Renal pelvis (tissue), 12 donors: ENCODE measurements at places on chromosomes 4 and X. TPM values are rescaled to one million over a fixed set of nuclear protein-coding genes. Genes with fewer than 3 reads are reported as not detected.

DNA sequence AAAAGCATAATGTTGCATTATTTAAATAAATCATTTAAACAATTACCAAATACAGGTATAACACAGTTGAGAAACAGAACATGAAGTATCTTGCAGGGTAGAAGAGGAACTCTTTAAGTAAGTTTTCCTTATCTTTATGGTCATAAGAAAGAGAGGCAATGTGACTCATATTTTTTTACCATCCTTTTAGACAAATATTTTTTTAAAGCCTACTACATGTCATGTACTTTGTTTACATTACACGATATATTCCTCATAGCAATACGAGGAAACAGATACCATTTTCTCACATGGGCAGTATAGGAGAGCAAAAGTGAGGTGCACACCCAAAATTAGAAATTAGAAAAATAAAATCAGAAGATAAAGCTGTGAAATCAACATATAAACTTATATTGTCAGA, 49.3 kb upstream of the EPHA5 start:
- DNase-seq = no peak

- DNase-seq = no peak
Observed at GRCh38 chrX:97672608-97673007, 788.9 kb downstream of the RPA4 start.

DNA sequence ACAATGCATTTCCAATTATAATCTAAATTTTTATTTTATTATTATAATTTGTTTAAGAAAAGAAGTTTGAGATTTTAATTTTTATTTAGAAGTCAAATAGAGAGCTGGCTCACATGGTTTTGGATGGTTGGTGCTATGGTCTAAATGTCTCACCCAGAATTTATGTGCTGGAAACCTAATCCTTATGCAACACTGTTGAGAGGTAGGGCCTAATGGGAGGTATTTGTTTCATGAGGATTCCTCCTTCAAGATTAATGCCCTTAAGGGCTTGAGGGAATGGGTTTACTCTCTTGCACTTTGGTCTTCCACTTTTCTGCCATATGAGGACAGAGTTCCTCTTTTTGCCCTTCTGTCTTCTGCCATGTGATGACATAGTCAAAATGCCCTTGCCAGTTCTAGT, 960.5 kb upstream of the IGFBP7 start:
- peak; percentile 62 for DNase-seq

DNA sequence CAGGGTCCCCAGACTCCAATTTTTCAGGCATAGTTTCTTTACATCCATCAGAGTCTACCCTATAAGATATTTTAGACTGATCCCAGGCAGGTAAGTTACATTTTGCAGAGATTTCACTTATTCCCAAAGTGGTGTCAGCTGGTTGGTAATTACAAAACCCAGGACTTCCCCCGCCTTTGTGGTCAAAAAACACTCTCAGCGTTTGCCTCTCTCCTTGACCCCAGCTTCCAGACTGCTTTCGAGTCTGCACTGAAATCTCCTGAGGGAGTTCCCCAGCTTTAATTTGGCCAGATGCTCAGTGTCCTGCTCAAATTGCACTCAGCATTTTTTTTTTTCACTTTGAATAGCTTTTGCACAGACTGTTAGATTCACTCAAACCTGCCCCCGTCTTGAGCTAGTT, 11.2 kb upstream of the AMOT start:
- no peak for DNase-seq

GRCh38 chrX:132532097-132532496, 43.3 kb upstream of the MBNL3 start:
- DNase-seq = no peak

GRCh38 chrX:22527302-22527701, 254.6 kb downstream of the CBLL2 start:
- no peak for DNase-seq

DNA sequence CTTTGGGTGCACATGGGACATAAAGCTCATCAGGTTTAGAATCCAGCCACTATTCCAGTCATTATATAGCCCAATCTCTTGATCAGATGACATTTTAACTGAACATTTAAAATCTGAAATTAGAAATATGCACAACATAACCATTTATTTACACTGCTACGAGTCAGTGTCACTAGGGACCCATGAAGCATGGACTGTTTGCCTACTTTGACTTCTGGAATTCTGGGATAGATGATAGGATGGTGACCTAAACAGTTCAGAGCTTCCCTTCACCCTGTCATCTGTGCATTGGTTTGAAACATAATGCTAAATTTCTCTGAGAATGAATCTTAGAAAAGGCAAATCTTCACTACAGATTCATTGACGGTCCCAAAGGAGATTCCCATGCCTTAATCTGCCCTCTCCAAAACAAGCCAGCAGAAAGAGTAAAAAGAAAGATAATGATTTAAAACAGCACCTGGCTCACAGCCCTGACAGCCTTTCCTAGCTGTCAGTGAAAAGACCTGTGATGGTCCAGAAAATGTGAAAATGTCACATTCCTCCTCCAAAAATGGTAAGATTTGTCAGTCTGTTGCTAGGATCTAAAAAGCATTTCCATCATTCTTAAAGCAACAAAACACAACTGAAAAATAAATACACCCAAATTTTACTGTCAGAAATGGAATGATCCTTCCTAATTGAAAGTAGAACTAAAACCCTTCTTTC, 18.9 kb upstream of the HERC3 start:
- DNase-seq = no peak

DNA sequence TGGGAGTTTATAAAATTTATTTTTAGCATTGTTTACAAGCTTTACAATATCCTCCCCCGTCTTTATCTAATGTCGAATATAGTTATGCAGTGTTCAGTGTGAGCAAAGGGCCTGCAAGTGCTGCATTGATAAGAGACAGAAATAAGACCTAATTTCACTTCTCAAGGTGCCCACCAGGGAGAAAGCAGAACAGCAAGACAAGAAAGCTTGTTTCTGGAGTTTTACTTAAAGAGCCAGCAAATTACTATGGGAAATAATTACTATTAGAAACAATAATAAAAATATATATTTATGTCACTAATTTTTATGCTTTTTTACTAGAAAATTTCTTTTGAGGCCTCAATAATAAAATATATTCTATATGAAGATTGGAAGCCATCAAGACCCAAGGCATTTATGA, 2677.7 kb downstream of the ARAP2 start:
- no peak for DNase-seq

- no peak for DNase-seq
Observed at GRCh38 chr4:107552306-107552705, 167.7 kb downstream of the PAPSS1 start.

GRCh38 chr4:131531087-131531486, 1618.0 kb upstream of the PCDH10 start:
- DNase-seq = no peak

- DNase-seq = no peak
Observed at GRCh38 chr4:7829652-7830580, 109.7 kb downstream of the AFAP1 start.

DNA sequence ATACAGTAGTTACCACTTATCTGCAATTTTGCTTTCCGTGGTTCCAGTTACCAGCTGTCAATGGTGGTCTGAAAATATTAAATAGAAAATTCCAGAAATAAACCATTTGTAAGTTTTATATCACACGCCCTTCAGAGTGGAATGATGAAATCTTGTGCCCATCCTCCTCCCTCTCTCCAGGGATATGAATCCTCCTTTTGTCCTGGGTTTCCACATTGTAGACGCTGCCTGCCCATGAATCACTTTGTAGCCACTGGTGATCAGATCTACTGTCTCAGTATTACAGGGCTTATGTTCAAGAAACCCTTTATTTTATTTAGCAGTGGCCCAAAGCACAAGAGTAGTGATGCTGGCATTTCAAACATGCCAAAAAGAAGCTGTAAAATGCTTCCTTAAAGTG, 198.6 kb downstream of the KCNIP4 start:
- DNase-seq = no peak

GRCh38 chr4:116328261-116328860, 757.0 kb downstream of the TRAM1L1 start:
- no peak for DNase-seq

GRCh38 chrX:39670281-39670680, 427.5 kb downstream of the BCOR start:
- DNase-seq = no peak

DNA sequence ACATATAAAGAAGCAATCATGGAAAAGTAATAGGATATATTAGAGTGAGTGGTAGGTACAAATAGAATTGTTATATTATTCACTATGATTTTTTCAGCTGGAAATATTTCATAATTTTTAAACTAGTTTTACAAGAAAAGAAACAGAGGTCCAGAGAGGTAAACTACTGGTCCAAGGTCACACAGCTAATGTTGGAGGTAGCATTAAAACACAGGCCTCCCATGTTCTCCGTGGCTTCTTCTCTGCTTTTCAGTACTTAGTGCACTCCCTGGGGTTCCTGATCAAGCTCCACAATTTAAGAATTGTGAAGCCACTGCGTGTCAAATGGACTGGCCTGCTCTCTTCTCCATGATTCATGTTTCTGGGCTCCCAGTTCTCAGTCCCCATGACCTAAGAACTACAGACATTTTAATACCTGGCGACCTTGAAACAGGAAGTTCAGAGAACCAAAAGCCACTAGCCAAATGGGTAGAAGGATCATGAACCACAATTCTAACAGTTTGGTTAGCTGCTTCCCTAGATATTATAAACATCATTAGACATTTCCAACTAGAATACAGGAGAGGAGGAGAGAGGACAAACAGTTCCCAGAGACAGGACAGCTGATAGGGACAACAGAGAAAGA, 172.0 kb upstream of the KLF3 start:
- DNase-seq = no peak

DNA sequence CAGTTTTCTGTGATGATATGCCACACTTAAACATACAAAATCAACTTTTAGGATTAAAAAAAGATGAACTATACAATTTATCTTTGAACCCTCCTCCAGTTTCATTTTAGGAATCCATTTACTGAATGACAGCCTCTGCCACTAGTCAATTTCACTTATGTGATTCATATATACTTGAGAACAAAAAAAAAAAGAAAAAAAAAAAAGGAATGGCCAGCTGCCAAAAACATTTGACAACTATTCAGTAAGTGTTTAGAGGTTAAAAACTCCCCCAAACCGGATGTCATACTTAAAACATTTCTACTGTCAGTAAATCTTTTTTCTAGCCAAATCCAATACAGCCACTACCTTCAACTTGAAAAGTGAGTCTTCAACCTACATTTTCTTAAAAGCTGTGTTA, 266.7 kb upstream of the MAGEB2 start:
- DNase-seq = no peak

GRCh38 chr4:89101256-89102161, 9.8 kb upstream of the TIGD2 start:
- no peak for DNase-seq

DNA sequence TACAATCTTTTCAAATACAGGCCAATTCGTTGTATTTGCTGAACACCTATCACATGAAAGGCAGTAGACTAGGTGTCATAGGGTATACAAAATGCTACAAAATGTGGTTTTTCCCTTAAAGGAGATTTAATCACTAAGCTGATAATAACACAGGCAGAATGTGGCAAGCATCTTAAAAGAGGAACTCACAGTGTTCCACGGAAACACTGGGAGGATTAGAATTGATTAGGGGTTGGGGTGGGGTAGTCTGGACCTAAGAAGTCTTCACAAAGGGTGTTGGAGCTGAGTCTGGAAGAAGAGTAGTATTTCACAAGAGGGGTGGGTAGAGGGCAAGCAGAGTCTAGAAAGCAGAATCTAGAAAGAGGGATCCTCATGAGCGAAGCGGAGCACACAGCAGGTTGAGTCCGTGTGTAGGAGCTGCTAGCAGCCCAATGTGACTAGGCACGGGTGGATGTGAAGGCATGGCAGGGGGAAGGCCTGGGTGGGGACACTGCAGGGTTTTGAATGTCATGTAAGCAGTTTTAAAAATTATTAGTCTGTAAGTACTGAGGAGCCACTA, 123.6 kb downstream of the MGST2 start:
- DNase-seq = no peak

- peak; percentile 42 for DNase-seq
Observed at GRCh38 chr4:86452422-86452891, 92.6 kb upstream of the MAPK10 start.

DNA sequence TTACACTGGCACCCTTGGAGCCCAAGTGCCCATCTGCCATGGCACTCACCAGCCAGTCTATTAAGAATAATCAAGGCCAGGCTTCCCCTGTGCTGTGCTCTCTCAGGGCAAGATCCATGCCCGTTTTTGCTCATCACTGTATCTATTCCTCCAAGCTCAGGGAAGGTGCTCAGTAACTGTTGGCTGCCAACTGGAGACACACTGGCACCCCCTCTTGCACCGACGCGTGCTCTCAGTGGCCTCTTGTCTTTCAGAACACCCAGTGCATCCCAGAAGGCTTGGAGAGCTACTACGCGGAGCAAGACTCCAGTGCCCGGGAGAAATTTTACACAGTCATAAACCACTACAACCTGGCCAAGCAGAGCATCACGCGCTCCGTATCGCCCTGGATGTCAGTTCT, 30.1 kb downstream of the NSG1 start:
- DNase-seq = no peak

DNA sequence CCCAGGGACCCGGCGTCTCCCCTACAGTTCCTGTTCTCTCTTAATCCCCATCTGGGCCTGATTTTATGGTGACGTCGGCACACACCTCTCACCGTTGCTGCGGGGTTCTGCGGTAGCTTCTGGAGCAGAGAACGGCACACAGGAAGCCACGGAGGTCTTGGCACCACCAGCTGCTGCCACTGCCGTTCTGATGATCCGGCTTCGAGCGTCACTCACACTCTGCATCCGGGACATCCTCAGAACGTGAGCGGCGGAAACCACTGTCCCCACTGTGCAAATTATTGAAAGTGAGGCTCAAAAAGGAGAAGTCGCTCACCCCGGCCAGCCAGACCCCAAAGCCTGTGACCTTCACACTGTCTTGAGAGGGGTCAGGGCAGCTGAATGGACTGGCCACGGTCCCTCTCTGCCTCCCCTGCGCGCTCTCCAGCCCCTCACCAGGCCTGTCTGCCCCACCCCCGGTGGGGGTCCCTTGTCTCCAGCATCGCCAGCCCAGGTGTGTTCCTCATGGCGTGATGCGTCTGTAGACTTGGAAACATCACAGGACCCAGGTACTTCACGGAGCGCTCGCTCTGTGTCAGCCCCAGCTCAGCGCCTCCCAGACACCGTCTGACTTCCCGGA, 201.1 kb downstream of the AFAP1 start:
- no peak for DNase-seq

The REPS2 gene
- 21.9 TPM for polyA plus RNA-seq

The TCEAL6 gene
- polyA plus RNA-seq = 0.37 TPM

The CRLF2 gene
- 0.10 TPM for polyA plus RNA-seq

The CFAP47 gene
- 0.68 TPM for polyA plus RNA-seq

The RTL5 gene
- 24.8 TPM for polyA plus RNA-seq

The BMPR1B gene
- polyA plus RNA-seq = 24.4 TPM

The POLA1 gene
- polyA plus RNA-seq = 17.7 TPM

The TLR6 gene
- 0.74 TPM for polyA plus RNA-seq

The RAB9A gene
- polyA plus RNA-seq = 24.9 TPM

The CYTL1 gene
- 6.7 TPM for polyA plus RNA-seq

The VSIG1 gene
- polyA plus RNA-seq = 0.85 TPM

The SPACA5B gene
- not detected for polyA plus RNA-seq

The PPEF2 gene
- polyA plus RNA-seq = not detected

The USP9X gene
- 61.8 TPM for polyA plus RNA-seq
